HFFc6 (cell line): ENCODE measurements at places on chromosomes 11 and 22. TPM values are rescaled to one million over a fixed set of nuclear protein-coding genes. Genes with fewer than 3 reads are reported as not detected.

The KCNJ1 gene
- total RNA-seq: not detected in 3 replicates

DNA sequence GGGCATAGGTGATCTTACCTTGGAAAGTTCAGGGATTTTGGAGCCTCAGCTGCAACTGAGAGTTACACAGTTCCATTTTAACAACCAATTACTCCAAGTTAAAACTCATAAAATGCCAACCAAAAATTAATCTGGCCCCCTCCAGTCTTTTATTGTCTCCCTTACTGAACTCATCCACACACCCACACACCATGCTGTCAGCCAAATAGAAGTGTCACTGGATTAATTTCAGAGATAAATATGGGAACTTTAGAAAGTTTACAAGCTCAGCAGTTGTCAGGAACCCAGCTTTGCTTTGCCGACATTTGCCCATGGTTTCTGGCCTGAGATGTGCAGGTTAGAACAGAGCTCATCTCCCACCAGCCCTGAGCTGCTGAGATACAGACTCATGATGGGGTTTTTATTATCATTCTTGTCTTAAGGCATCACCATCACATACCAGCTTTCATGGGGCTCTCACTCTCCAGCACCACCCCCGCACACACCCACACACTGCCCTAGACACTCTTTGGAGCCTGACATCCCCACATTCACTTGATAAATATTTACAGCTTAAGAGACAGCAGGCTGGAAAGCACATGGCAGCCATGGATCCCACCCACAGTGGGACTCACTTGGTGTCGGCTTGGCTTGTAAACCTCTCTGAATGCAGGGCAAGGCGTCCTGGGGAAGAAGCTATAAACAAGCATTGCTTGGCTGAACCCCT is 23.7 kb upstream of the CTR9 start:
- DNase-seq: peak; percentile 74
- peak overlapping the region; percentile 52 for H3K27ac ChIP-seq
- peaks cover 62% of the 10 kb centered on the region for H3K4me1 ChIP-seq
- H3K4me3 ChIP-seq: peak overlapping the region; percentile 25
- peaks cover 30% of the 10 kb centered on the region for H3K36me3 ChIP-seq

GRCh38 chr11:8784954-8785353 is 102.4 kb downstream of the RPL27A start:
- H3K4me3 ChIP-seq: no peak overlapping the region
- peaks cover 1% of the 10 kb centered on the region; the same call in 1 of the 2 replicates for H3K27me3 ChIP-seq
- no peak for DNase-seq
- H3K27ac ChIP-seq: no peak overlapping the region

- peak overlapping the region; percentile 22 for H3K27ac ChIP-seq
- DNase-seq: no peak
- H3K27me3 ChIP-seq: peaks cover 18% of the 10 kb centered on the region
- peaks cover 61% of the 10 kb centered on the region for H3K4me1 ChIP-seq
Measured at GRCh38 chr11:12092714-12093113, 17.7 kb upstream of the MICAL2 start.

DNA sequence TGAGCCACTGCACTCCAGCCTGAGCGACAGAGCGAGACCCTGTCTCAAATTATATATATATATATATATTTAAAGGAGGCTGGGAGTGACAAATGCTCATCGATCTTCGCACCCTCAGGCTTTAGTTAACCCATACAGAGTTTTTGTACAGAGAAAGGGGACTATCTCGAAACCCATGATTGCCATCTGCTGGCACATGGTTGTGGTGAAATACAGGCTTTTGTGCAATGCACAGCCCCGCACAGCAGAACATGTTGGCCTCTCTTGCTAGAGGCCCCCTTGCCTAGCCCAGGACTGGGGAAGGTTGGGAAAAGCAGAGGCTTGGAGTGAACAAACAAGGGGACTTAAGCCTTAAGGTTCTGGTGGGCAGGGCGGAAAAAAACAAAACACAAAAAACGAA is 3.6 kb downstream of the MYBPC3 start:
- H3K4me3 ChIP-seq: no peak overlapping the region
- peak; percentile 20 for DNase-seq
- no peaks in the 10 kb centered on the region for H3K36me3 ChIP-seq
- no peak overlapping the region for H3K27ac ChIP-seq
- peaks cover 10% of the 10 kb centered on the region for H3K27me3 ChIP-seq
- no peaks in the 10 kb centered on the region for H3K4me1 ChIP-seq

The AP2A2 gene
- total RNA-seq: 63.0 to 72.3 TPM (median 65.4 TPM) in 3 replicates

DNA sequence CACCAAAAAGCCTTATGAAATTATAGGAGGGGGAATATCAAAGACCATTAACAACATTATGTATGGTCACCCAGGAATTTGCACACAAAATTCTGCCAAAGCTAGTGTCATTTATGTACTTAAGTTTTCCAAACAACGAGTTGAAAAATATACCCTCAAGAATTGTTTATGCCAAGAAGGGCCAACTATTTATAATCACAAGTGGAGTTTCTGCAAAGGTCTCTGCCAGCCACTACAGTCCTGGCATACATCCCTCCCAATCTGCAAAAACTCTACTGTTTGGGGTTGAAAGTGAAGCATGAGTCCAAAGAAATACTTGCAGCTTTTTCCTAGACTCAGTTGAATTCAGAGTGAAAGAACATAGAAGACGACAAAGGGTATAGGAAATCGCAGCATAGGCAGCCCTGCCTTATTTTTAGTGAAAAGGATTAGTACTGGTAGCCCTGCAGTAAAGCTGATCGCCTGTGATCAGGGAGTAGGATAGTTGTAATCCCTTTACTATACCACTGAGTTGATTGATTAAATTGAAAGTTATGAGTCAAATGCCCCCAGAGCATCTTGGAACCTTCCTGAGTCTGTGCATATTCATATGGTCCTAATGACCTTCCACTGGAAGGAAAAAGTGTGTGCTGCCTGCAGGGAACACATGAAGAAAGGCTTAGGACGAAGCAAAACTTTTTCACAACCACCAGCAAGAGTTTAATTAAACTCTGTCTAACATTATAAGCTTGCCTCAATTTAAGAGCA is 144.0 kb downstream of the SPON1 start:
- DNase-seq: no peak
- H3K27ac ChIP-seq: no peak overlapping the region
- no peak overlapping the region for H3K4me3 ChIP-seq
- H3K36me3 ChIP-seq: no peaks in the 10 kb centered on the region

The MOGAT2 gene
- not detected in 3 replicates for total RNA-seq

DNA sequence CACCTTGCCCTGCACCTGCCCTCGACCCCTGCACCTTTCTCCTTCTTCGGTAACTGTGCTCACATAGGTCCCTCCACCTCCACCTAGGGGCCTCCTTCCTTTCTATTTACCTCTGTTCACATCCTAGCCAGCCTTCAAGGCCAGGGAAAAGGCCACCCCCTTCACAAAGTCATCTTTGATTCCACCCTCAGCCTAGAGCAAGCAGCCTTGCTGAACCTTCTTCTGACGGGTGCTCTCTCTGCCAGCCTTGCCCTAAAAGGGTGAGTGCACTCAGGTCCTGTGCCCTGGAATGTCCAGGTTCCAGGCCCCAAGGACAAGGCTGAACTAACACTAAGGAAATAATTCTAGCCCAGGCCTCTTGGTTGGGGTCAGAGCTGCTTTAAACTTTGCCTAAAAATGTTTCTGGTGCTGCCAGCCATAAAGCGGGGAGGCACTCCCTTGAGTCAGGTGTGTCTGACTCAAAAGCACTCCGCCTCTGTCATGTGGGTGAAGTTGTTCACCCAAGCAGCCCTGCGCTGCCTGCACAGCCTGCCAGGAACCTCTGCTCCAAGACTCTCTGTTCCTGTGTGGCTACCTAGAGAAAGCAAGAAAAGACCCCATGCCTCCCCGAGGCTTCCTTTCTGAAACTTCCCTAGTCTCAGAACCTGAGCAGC is 9.2 kb upstream of the FAM83F start:
- peaks cover 32% of the 10 kb centered on the region for H3K27me3 ChIP-seq
- H3K4me3 ChIP-seq: no peak overlapping the region
- H3K4me1 ChIP-seq: peaks cover 6% of the 10 kb centered on the region; the same call in 1 of the 2 replicates
- no peaks in the 10 kb centered on the region for H3K36me3 ChIP-seq
- no peak for DNase-seq
- H3K27ac ChIP-seq: no peak overlapping the region

The TRMT112 gene
- total RNA-seq: 246 to 268 TPM (median 258 TPM) in 3 replicates

DNA sequence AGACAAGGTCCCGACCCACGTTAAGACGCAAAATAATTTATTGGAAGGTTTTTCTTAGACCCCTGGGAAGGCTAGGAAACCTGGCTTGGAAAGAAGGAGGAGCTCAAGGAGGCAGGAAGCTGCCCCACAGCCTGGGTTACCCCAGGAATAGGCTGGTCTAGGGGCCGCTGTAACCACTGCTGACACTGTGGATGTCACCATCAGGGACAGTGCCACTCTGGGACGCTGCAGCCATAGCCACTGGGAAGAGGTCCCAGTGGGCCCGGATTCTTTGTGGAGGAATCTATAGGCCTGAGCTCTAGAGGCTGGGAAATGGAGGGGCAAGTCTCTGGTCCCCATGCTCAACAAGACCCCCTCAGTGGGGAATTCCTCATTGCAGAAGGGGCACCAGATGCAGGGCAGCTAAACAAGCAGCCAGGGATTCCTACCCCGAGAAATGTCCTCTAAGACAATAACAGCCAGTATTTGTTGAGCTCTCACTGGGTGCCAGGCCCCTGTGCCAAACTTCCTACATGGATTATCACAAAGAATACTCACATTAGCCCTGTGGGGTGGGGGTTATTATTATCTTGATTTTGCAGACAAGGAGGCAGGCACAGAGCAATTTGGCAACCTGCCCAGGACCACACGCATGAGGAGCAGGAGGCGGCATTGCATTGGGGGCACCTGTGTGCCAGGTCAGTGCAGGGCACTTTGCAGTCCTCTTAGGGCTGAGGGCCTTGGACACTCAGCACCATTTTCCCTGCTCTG is 19.5 kb upstream of the CHKA start:
- H3K4me3 ChIP-seq: no peak overlapping the region
- H3K4me1 ChIP-seq: peaks cover 11% of the 10 kb centered on the region

- no peak overlapping the region for H3K4me3 ChIP-seq
- no peak for DNase-seq
- H3K27ac ChIP-seq: no peak overlapping the region
Measured at GRCh38 chr22:42430528-42431125, 1.6 kb downstream of the NFAM1 start.
